GM06990 (cell line): ENCODE measurements at places on chromosomes 12 and 14.
A peak's percentile ranks its signal among the peaks of the same experiment; 100 is the strongest.

- DNase-seq, result no peak
Measured at GRCh38 chr14:22151121-22151520, 437.9 kb downstream of the DAD1 start.

- DNase-seq, result no peak
Measured at GRCh38 chr14:77061630-77062257, 33.2 kb upstream of the IRF2BPL start.

DNA sequence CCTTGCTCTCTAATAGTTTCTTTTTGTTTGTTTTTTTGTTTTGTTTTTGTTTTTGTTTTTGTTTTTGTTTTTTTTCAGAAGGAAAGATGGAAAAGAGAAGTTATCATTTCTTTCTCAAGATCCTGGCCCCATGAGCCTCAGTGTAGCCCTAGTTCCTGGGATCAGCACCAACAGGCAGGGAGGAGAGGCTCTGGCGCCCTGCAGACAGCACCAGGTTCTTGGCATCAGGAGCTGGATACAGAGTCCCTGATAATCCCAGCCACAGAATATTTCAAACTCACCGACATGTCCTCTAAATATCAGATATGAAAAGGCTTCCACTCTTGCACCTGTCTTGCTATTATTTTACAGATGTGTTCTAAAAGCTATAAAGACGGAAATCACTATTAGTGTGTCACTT, 52.7 kb downstream of the FOXN3 start:
- no peak for DNase-seq

- DNase-seq, result no peak
Measured at GRCh38 chr12:52921488-52922165, 16.8 kb upstream of the KRT8 start.

DNA sequence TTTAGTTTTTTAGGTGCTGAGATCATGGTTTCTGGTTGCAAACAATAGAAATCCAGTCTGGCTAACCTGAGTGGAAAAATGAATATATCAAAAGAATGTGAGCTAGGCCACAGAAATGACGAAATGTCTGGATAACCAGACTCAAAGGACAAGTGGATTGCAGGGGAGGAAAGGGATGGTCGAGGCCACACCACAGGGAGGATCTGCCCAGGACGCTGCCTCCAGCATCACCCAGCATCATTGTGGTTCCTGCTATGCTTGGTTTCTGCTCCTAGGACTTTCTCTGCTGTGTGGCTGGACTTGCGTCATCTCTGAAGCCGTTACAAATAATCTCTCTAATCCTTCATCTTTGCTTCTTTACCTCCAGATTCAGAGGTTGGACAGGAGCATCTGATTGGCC, 80.4 kb downstream of the TTC8 start:
- DNase-seq, result no peak

DNA sequence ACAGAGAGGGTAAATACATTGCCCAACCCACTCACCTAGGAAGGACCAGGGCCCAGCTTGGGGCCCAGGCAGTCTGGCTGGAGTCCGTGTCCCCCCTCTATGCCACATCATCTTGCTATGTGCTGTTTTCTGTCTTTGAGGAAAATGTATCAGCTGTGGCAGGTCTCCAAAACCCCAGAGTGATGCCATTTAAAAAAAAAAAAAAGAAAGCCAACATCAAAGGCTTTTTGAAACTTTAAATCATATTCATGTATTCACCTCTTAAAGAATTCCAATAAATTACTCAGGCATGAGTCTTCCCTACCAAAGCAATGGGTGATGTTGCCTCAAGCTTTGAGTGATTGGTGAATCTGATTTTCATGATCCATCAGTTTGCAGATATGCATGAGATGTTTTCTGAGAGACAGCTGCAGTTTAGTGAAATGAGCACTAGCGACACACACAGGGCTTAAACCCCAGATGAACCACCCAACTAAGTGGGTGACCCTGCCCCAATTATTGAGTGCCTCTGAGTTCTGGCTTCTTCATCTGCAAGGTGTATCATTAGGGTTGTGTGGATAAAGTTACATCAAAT, 6.1 kb downstream of the KRT81 start:
- DNase-seq, result no peak

GRCh38 chr14:105096206-105096875, 31.1 kb upstream of the GPR132 start:
- no peak for DNase-seq

DNA sequence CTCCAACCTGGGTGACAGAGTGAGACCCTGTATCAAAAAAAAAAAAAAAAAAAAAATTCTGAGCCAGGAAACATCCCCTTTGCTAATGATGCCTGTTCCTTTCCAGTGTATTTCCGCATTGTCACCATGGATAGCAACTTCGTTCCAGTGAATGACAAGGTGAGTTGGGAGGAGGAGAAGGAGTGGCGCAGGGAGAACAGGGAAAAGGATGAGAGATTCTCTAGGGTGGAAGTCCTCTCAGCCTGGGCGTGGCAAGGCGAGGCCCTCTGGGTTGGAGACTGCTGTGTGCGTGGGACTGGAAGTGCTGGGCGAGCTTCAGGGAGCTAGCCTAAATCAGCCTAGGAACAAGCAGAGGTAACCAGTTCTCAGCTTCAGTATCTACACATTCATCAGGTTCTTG, 7.2 kb downstream of the A2ML1 start:
- DNase-seq, result no peak

- DNase-seq, result peak; percentile 9
Measured at GRCh38 chr12:121797937-121798786, 4.7 kb upstream of the RHOF start.

DNA sequence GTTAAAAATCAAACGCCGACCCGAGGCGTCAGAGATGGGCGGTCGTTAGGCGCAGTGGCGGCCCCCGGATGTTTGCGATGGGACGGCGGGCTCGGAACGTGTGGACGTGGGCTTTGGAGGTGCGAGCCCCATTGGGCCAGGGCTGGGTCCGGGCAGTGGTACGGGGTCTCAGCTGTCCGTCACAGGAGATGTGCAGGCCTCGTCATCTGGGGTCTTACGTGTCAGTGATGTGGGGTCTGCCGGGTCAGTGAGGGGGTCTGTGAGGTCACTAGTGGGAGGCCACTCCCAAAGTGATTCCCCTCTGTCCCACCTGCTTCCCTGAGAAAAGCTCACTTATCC, 21.6 kb upstream of the CHFR start:
- DNase-seq, result no peak

DNA sequence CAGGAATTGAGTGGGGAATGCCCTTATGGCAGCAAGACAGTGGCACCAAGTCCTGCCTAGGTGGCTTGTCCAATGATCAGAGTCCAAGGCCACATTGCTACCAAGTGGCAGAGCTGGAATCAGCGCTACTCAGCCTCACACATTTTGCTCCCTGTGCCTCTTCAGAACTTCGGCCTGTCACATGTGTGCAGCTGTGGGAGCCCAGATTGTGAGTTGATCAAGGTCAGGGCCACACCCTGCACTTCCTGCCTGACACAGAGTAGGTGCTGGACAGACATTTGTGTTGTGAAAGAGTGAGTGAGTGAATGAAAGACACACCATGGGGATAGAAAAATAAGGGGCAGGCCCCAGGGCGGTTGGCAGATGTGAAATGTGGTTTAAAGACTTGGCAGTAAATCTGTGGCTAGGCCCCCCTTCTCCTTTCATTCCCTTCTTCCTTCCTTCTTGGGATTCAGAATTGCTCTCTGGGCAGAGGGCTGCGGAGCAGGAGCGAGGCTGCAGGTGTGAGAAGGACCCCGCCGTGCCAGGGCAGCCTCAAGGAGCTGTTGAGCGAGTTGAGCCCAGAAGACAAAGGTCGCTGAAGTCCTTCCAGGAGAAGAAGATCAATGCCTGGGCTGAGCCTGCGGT, 83.5 kb downstream of the SLC25A47 start:
- DNase-seq, result no peak

DNA sequence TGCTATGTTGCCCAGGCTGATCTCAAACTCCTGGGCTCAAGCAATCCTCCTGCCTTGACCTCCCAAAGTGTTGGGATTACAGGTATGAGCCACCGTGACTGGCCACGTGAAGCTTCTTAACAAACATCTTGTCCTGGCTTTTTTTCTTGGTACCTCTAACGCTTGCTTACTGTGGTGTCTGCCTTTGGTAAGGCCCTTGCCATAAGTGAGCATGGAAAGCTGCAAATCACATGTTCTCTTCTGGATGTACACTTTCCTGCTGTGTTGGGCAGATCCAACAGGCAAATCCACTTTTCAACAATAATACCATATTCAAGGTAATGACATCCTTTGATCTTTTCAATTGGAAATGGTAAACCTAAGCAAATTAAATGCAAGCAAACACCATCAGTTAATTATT, 54.6 kb downstream of the ARF6 start:
- no peak for DNase-seq

DNA sequence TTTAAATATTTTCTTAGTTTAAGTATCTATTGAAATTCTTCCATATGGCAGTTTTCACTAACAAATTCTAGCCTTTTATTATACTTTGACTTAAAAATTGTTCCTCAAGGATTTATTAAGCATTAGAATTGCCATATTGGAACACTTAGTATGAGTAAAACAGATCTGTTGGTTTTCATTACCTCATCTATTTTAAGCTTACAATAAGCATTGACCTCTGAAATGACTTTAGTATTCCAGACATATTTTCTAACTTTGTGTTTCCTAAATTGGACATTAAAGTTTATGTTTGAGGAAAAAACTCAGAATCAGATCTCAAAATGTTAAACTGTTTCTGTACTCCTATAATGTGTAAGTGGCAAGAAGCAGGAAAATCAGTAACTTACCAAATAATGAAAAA, 48.4 kb downstream of the CSRP2 start:
- no peak for DNase-seq

DNA sequence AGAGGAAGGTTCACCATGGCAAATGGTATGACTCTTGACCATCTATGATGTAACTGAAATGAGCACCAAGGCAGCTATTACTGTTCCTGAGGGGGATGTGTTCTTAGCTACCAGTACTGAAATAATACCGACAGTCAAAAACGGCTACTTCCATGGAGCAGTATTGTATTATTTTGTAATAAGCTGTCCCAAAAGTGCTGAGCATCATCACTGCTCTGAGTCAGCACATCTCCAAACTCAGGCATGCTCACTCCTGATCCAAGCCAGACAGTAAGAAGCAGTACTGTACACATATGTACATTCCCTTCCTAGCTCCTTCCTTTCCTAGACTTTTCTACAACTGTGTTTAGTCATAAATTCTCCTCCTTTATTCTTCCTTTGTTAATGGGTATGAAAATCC, 8.6 kb downstream of the VTI1B start:
- no peak for DNase-seq

GRCh38 chr14:105151084-105151837, 17.3 kb downstream of the JAG2 start:
- no peak for DNase-seq

DNA sequence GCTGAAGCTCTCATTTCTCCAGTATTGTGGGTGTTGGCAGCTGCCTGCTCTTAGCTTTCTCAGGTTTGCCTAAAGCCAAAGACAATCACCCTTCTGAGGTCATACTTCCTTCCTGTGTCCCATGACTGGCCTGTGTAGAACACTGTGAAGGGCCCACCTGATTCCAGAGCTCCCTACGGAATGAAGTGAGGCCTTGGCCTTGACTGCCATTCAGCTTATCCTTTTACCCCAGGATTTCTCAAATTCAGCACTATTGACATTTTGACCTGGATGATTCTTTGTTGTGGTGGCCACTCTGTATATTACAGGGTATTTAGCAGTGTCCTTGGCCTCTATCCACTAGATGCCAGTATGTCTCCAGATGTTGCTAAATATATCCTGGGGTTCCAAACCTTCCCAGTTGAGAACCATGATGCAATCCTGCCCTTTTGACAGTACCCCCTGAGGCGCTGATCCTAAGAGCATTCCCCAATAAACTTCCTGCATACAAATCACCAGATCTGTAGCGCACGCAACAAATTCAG, 112.3 kb upstream of the KRR1 start:
- DNase-seq, result no peak

GRCh38 chr14:31596342-31597095, 35.3 kb downstream of the NUBPL start:
- no peak for DNase-seq

GRCh38 chr14:50816395-50817047, 14.4 kb downstream of the NIN start:
- no peak for DNase-seq
